ENCODE measurements at places on chromosomes 12 and 14.

DNA sequence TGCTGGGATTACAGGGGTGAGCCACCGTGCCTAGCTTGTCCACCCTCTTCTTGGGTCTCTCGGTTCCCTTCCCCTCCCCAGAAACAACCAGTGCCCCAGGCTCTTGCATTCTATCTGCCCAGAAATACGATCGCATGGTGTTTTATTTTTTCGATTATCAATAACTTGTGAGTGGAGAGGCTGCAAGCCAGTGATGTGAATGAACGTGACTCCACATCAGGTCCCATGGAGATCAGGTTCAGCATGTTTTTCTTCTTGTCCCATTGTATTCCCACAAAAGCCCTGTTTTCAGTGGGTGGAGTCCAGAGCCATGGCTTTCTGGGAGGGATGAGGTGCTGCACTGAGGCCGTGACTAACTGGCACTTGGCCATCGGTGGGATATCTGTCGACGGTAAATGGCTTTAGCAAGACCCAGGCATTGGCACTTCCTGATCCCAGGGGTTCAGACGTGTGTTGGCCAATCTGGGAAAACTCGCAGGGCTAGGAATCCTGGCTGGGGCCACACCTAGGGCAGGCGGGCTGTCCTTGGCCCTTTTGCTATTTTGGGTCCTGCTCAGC lies 12.7 kb upstream of the HNF1A start:
- H3K4me1 ChIP-seq: no peaks in the 10 kb centered on the region
- H3K27ac ChIP-seq: peak overlapping the region; percentile 54
- H3K36me3 ChIP-seq: no peaks in the 10 kb centered on the region

GRCh38 chr12:119666900-119667576 lies 895 bp upstream of the PRKAB1 start:
- peaks cover 3% of the 10 kb centered on the region for H3K4me1 ChIP-seq
- peaks cover under 1% of the 10 kb centered on the region for H3K36me3 ChIP-seq
- no peaks in the 10 kb centered on the region for H3K27me3 ChIP-seq
- peak overlapping the region; percentile 78 for H3K4me3 ChIP-seq
- no peak for DNase-seq
- no peak overlapping the region for H3K27ac ChIP-seq

GRCh38 chr12:131934535-131934934 lies 5.5 kb downstream of the PUS1 start:
- H3K27ac ChIP-seq: no peak overlapping the region
- DNase-seq: no peak
- H3K36me3 ChIP-seq: no peaks in the 10 kb centered on the region
- no peak overlapping the region for H3K4me3 ChIP-seq

- peak overlapping the region; percentile 81 for H3K27ac ChIP-seq
- no peaks in the 10 kb centered on the region for H3K27me3 ChIP-seq
- no peaks in the 10 kb centered on the region for H3K4me1 ChIP-seq
- H3K36me3 ChIP-seq: no peaks in the 10 kb centered on the region
- no peak for DNase-seq
- H3K4me3 ChIP-seq: no peak overlapping the region
These were observed 9.6 kb upstream of the GPR84 start for GRCh38 chr12:54373649-54374561.

DNA sequence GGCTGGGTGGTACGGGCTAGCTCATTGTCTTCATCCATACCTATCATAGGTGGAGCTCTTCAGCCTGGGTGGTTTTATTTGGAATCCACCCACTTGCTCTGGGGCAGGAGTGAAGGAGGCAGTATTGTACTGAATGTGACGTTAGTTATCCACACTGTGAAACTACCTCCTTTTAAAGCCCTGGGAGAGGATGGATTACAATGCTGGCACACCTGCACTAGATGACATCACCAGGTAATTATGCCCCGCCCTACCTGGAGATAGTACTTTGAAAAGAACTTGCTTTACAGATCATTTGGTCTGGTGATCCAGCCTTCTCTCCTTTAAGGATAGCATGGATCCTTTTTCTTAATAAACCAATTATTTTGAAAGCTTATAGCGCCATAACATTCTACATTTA lies 78.0 kb downstream of the B4GALNT3 start:
- H3K4me3 ChIP-seq: no peak overlapping the region
- DNase-seq: peak; percentile 69
- no peaks in the 10 kb centered on the region for H3K4me1 ChIP-seq
- H3K27me3 ChIP-seq: no peaks in the 10 kb centered on the region

DNA sequence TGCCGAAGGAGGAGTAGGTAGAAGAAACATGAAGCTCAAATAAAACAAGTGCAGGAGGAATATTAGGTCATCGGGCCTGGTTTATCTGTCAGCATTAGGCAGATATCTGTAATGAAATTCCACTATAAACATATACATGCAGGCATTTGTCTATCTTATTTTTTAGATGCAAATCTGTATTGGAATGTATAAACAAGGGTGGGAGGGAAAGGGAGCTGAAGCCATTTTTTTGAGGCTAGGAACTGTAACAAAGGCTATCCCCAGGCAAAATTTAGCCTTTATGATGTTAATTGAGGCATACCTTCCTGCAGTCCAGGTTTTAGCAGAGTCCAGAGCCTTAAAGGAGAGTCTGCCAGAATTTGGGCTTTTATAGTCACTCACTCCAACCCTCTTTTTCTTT lies 72.5 kb downstream of the PHLDA1 start:
- no peak overlapping the region for H3K27ac ChIP-seq
- H3K4me1 ChIP-seq: no peaks in the 10 kb centered on the region
- H3K36me3 ChIP-seq: no peaks in the 10 kb centered on the region

DNA sequence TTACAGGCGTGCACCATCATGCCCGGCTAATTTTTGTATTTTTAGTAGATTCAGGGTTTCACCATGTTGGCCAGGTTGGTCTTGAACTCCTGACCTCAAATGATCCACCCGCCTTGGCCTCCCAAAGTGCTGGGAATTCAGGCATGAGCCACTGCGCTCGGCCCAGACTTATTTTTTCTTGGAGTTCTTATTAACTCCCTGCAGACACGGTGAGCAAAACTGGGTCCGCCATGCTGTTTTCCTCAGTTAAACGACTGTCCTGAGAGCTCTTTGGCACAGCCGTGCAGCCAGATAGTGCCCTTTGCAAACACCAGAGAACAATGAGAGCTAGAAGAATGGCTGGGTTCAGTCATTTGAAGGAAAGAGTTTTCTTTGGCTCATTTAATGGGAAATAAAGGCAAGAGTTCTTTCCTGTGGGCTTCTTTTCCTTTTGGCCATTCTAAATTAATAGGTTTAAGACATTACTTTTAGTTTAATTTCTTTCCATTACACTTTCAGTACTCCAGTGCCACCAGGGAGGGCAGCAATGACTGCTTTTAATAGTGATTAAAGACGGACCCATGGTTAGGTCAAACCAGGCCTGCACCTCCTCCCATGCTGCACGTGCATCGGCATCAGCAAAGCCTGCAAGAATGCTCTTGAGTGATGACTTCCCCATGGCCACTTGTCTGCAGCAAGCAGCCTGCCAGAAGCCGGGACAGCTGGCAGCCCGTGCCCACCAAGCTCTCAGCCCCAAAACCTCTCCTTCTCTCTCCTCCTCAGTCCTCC lies 60.7 kb downstream of the VCPKMT start:
- H3K4me3 ChIP-seq: no peak overlapping the region
- H3K27me3 ChIP-seq: no peaks in the 10 kb centered on the region
- H3K4me1 ChIP-seq: no peaks in the 10 kb centered on the region
- no peaks in the 10 kb centered on the region for H3K36me3 ChIP-seq

- no peak overlapping the region for H3K27ac ChIP-seq
- H3K4me1 ChIP-seq: no peaks in the 10 kb centered on the region
- no peak overlapping the region for H3K4me3 ChIP-seq
- H3K27me3 ChIP-seq: no peaks in the 10 kb centered on the region
- H3K36me3 ChIP-seq: no peaks in the 10 kb centered on the region
- no peak for DNase-seq
These were observed 99.2 kb downstream of the EML1 start for GRCh38 chr14:99892406-99892805.

GRCh38 chr12:11881835-11882234 lies 188.9 kb upstream of the BCL2L14 start:
- no peaks in the 10 kb centered on the region for H3K36me3 ChIP-seq
- no peaks in the 10 kb centered on the region for H3K27me3 ChIP-seq
- no peak overlapping the region for H3K4me3 ChIP-seq
- peaks cover 21% of the 10 kb centered on the region for H3K4me1 ChIP-seq

DNA sequence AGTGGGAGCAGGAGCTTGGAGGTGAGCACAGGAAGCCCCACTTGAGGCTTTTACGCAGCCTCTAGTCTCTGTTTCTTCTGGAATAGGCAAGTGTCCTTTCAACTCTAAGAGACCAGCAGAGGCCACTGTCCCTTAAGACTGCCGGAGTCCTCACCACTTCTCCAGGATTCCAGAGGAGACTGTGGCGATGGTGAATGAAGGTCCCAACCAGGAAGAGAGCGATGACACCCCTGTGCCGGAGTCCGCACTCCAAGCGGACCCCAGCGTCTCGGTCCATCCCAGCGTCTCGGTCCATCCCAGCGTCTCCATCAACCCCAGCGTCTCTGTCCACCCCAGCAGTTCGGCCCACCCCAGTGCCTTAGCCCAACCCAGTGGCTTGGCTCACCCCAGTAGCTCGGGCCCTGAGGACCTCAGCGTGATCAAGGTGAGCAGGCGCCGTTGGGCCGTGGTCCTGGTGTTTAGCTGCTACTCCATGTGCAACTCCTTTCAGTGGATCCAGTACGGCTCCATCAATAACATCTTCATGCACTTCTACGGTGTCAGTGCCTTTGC lies 442 bp downstream of the FLVCR2 start:
- H3K27ac ChIP-seq: peak overlapping the region; percentile 79
- DNase-seq: peak; percentile 33
- peaks cover 7% of the 10 kb centered on the region for H3K4me1 ChIP-seq
- H3K27me3 ChIP-seq: no peaks in the 10 kb centered on the region

GRCh38 chr12:12476857-12477531 lies 85.7 kb downstream of the DUSP16 start:
- H3K4me3 ChIP-seq: no peak overlapping the region
- H3K27ac ChIP-seq: no peak overlapping the region
- H3K4me1 ChIP-seq: no peaks in the 10 kb centered on the region
- DNase-seq: no peak
- peaks cover 10% of the 10 kb centered on the region for H3K36me3 ChIP-seq
- H3K27me3 ChIP-seq: no peaks in the 10 kb centered on the region

GRCh38 chr12:27013611-27014084 lies 536 bp downstream of the TM7SF3 start:
- H3K4me3 ChIP-seq: peak overlapping the region; percentile 89
- no peak for DNase-seq
- no peaks in the 10 kb centered on the region for H3K36me3 ChIP-seq
- no peaks in the 10 kb centered on the region for H3K4me1 ChIP-seq
- no peaks in the 10 kb centered on the region for H3K27me3 ChIP-seq

DNA sequence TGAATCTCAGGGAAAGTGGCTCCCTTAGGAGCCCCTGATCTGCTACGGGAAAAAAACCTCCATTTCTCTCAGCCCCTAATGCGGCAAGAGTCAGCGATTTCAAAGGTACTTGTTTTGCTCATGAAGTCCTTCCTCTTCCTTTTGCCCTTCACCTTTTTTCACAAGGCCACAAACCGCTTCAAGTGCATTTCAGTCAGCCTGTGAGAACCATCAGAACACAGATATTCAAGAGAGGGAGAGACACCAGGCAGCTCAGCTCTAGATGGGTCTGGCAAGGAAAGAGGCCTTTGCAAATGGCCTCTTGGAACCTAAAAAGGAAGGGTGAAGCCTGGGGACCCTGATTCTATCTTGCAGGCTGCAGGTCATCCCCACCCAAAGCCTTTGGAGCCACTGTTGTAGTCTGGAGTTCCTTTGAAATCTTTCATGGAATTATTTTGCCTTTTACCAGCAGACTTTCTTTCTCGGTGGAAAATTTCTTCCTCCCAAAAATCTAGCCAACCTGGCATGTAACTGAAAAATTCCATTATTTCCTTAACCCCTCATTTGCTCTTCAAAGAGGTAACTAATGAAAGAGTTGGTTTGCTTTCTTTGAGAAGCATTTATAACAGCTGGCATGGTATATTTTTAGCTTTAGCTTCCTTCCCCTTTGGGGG lies 145.0 kb downstream of the SAMD4A start:
- no peak for DNase-seq
- peak overlapping the region; percentile 79 for H3K27ac ChIP-seq
- H3K36me3 ChIP-seq: no peaks in the 10 kb centered on the region
- no peaks in the 10 kb centered on the region for H3K27me3 ChIP-seq
- H3K4me1 ChIP-seq: no peaks in the 10 kb centered on the region
- no peak overlapping the region for H3K4me3 ChIP-seq

DNA sequence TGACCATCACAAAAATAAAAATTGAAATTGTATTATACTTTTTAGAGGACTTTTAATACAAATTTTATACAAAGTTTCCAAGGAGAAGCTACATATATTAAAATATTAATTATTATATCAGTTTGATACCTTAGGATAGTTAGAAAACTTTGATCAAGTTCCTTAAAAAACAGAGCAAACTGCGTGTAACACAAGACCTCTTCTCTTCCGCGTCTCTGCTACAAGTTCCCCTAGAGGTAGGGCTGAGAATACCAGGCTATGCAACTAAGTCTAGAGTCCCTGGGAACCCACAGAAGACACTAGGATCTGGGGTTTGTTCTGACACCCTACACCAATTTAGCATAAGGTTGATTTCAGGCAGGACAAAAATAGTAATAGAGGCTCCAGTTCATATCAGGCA lies 319.0 kb downstream of the FOXG1 start:
- no peaks in the 10 kb centered on the region for H3K36me3 ChIP-seq
- no peak for DNase-seq
- H3K27me3 ChIP-seq: no peaks in the 10 kb centered on the region
- no peaks in the 10 kb centered on the region for H3K4me1 ChIP-seq

DNA sequence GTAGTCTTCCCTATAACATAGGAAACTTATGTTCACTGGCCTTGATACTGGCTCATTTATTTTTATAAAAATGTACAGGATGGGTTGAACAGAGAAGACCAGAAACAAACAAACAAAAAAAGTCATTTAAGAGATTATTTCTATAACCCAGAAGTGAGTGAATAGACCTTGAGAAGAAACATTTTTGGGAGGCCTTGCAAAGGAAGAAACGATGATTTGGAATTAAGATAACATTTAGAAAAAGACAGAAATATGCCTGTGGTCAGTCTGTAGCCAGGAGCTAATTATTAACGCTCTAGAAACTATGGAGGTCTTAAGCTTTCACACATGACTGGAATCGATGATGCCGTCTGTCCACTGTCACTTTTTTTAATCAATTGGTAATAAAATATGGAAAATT lies 264.0 kb downstream of the EGLN3 start:
- no peak overlapping the region for H3K27ac ChIP-seq
- no peaks in the 10 kb centered on the region for H3K36me3 ChIP-seq
- no peak for DNase-seq
- H3K4me3 ChIP-seq: no peak overlapping the region
- no peaks in the 10 kb centered on the region for H3K4me1 ChIP-seq
- no peaks in the 10 kb centered on the region for H3K27me3 ChIP-seq

DNA sequence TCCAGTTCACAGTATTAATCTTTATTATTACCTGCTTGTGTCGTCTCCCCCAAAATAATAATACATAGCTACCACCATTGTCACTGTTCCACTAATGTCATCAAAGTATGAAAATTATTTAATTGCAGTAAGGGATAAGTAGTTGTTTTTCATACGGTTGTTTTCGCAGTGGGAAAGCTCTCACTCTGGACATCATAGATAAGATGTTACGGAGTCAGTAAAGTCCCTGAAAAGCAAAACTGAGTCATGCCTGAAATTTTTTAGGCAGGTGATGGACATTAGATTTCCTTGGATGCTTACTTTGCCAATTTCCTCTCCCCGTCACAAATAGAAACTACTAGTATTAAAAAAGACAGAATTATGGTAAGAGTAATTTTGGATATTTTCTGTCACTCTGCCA lies 13.2 kb downstream of the PNP start:
- no peak overlapping the region for H3K4me3 ChIP-seq
- no peaks in the 10 kb centered on the region for H3K36me3 ChIP-seq
- no peaks in the 10 kb centered on the region for H3K27me3 ChIP-seq
- H3K4me1 ChIP-seq: no peaks in the 10 kb centered on the region

- H3K36me3 ChIP-seq: no peaks in the 10 kb centered on the region
- no peak for DNase-seq
- no peak overlapping the region for H3K4me3 ChIP-seq
- no peaks in the 10 kb centered on the region for H3K4me1 ChIP-seq
- no peaks in the 10 kb centered on the region for H3K27me3 ChIP-seq
These were observed 105.5 kb downstream of the GXYLT1 start for GRCh38 chr12:42039176-42039575.
